ENCODE measurements at places on chromosomes 2 and 18.

- DNase-seq, result peak; percentile 95
Observed at GRCh38 chr2:67561457-67561965, 164.4 kb downstream of the ETAA1 start.

GRCh38 chr2:20221555-20221973 lies 3.4 kb downstream of the SDC1 start:
- DNase-seq, result peak; percentile 68

- no peak for DNase-seq
Observed at GRCh38 chr2:101989740-101990460, 1.9 kb upstream of the IL1R2 start.

- DNase-seq, result no peak
Observed at GRCh38 chr18:10241579-10241978, 212.9 kb upstream of the APCDD1 start.

GRCh38 chr2:154706660-154707059 lies 8.2 kb downstream of the KCNJ3 start:
- no peak for DNase-seq

DNA sequence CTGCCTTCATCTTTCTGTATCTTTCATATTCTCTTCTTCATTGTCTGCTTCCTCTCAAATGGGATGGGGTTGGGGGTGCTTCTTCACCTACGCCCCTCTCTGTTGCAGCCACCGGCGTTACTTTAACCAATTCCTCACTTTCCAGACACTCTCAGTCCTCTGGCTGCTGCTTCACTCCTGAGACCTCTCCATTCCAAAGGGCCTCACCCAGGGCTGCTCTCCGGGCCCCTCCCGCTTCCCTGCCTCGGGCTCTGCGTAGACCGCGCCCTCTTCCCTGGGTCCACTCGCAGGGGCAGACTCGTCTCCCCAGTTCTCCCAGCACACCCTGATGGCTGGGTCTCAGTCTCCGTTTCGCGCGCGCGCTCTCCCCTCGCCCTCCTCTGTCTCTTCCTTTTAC lies 926 bp downstream of the SERPINB8 start:
- peak; percentile 64 for DNase-seq

DNA sequence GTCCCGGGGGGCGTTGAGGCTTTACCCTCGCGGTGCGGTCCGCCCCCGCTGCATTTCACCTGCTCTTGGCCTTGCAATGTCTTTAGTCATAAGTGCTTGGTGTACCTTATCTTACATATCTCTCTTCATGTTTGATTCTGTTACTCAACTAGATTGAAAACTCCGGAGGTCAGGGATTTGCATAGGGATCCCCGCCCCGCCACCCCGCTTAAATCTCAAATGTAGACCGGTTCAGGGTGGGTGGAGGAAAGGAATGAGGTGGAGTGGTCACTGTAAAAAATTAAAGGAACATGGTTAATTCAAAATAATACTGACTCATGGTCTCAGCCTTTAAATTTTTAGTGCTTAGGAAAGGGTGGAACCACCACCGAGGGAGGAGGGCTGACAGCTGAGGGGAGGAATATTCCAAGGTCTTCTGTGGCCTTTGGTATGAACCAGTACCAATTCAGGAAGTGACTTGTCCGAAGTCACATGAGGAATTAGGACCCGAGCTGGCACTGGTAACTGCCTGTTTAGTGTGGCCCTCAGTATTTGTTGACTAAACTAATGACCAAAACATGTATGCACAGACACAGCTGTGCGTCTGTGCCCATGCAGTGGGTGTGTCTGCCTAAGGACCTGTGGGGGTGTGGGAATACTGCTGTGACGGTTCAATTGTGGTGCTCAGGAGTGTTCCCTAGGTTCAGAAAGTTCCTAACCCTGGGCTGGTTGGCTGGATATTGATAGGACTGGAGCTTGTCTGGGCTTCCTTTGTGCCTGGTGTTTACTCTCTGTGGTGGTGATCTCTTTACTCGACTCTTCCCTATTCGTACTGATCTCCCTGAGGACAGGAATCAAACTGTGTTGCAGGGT lies 1.0 kb downstream of the PLEKHB2 start:
- DNase-seq, result peak; percentile 66

DNA sequence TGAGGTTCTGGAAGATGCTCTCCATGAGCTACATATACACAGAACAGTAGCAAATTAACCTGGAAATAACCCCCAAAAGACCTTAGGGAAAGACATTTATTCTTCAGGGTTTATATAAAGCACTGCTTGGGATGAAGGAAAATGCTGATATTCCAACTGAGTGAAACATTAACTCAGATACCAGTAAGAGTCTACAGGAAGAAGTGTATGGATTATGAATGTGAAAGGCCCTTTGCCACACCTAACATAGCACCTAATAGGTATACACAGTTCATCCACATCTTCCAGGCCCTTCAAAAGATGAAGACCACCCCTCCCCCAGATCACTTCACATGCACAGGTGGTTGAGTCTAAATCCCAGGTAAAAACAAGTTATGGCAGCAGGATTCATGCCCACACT lies 50.4 kb downstream of the MYO5B start:
- no peak for DNase-seq

DNA sequence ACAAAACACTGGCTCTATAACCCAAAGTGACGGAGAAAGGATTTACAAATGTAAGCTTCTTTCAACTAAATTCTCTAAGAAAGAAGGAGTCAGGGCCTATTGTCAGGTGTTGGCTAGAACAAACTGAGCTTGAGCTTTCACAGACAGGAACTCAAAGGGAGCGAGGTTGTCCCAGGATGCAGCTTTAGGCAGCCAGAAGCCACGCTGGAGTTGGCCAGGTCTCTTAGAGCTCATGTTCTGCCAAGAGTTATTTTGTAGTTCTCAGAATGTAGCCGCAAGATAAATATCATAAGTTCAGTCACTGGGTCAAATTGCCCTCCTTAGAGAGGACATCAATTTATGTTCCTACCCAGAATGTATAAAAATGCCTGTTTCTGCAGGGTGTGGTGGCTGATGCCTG lies 54.1 kb upstream of the GREB1L start:
- DNase-seq, result no peak

DNA sequence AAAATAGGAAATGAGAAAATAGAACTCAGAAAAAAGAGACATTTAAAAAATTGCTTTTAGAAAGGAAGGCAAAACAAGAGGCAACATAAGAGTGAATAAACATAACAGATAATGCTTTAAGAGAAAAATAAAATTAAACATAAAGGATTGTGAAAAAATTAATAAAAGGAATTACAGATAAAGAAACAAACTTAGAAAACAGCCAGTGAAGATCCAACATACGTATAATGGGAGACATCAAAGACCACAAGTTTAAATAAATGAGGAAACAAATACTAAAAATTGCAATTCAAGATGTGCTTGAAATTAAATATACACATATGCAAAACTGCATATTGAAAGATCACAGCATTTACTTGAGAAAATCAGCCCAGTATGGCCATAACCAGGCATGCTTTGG lies 448.9 kb downstream of the NBAS start:
- peak; percentile 14 for DNase-seq

DNA sequence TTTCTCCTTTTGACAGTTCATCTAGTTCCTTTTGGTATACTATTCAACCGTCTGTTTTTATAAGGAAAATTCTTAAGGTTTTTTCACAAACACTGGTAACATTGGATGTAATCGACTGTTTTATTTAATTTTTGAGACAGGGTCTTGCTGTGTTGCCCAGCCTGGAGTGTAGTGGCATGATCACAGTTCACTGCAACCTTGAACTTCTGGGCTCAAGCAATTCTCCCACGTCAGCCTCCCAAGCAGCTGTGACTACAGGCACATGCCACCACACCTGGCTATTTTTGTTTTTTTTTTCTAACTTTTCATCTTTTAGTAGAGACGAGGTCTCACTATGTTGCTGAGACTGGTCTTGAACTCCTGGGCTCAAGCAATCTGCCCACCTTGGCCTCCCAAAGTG lies 104.4 kb upstream of the DNMT3A start:
- DNase-seq, result no peak

GRCh38 chr2:38159597-38159996 lies 83.6 kb upstream of the CYP1B1 start:
- DNase-seq, result no peak

- peak; percentile 80 for DNase-seq
Observed at GRCh38 chr18:9101730-9102507, 580 bp upstream of the NDUFV2 start.

GRCh38 chr2:64646007-64646880 lies 7.5 kb downstream of the SERTAD2 start:
- DNase-seq, result peak; percentile 68

DNA sequence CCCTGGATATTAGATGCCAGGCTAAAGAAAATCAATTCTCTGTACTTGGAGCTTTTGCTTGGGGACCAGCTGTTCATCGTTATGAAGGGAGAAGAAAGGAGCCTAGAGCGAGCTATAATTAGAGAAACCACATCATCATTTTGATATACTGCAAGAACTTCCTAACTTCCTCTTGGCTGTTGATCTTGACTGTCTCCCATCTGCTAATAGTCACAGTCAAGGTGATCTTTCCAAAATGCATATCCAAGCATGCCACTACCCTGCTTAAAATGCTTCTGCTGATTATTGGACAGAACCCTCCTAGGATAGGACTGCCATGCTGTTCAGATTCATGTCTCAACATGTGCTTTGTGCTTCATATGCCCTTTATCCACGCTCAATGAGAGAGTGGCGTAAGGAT lies 54.8 kb downstream of the RAPGEF4 start:
- DNase-seq, result peak; percentile 32

DNA sequence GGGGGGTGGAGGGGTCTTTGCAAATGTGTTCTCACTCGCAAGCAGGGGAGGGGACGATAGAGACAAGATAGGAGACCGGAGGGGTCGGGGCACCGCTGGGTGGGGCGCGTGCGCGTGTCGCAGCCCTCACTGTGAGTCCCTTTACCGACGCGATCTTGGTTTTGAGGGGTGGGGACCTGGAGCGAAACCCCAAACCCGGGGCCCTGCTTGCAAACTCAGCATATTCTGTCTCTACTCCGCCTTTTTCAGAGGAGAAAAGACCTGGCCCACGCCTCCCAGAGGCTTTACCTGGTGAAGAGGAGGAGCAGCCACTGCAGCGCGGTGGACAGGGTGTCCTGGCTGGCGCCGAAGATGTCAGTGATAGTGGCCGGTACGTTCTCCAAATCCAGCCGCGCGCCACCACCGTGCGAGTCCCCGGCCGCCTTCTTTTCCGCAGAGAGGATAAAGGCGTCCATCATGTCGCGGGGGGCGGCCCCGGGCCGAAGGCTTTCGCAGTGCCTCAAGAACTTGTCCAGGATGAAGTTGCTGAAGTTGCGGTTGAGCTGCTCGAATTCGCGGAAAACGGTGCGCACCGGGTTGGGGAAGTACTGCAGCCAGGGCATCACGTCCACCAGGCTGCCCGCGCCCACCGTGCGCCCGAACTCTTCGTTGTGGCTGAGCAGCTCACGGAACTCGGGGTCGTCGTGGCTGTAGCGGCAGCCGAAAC lies 1.7 kb downstream of the CYP1B1 start:
- no peak for DNase-seq

- no peak for DNase-seq
Observed at GRCh38 chr2:224174990-224175389, 135.9 kb upstream of the SERPINE2 start.

DNA sequence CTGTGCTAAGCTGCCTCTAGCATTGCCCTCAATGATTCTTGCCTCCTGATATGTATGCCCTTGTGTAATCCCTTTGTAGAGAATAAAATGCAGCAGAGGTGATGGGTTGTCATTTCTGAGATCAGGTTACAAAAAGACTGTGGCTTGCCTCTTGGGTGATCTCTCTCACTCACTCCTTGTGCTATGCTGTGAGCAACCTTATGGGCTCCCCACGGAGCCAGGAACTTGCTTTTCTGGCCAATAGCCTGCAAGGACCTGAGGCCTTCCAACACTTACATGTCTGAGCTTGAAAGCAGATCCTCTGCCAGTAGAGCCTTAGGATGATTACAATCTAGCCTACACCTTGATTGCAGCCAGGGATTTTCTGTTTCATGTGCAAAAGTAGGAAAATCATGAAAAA lies 123.1 kb upstream of the XIRP2 start:
- peak; percentile 50 for DNase-seq

DNA sequence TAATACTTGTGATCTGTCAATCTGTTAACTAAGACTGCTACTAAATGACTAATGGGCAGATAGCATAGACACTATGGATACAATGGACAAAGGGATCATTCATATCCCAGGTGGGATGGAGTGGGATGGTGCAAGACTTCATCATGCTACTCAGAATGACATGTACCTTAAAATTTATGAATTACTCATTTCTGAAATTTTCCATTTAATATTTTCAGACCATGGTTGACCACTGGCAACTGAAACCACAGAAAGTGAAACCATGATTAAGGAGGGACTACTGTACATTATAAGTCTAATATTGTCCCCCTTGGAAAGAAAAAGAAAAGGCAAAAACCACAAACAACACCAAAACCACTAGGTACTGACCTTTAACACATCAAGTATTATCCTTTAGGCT lies 247.0 kb upstream of the SYT4 start:
- DNase-seq, result no peak

DNA sequence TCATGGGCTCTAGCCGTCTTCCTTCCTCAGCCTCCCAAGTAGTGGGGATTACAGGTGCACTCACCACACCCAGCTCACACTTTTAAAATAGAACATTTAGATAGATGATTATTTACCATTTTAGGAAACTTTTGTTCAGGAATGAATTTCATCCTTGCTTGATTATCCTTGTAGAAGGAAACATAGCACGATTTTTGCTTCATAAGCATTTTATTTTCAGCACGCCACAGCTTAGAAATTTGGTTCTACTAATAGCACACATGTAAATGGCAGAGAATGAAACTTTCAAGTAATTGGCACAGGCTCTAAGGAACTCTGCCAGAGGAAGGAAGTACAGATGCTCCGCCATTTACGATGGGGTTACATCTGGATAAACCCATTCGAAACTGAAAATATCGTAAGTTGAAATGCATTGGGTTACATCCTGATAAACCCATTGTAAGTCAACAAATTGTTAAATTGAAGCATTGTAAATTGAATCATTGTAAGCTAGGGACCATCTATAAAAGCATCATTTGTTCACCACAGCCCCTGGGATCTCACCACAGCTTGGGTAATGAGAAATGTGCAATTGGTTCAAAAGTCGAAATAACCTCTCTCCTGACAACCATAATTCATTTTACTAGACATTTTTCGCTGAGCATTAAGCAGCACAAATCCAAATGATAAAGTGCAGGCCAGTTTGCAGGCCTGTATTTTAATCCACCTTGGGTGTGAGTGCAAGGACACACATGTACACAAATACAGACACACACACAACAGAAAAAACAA lies 33.2 kb downstream of the FRZB start:
- DNase-seq, result no peak

- no peak for DNase-seq
Observed at GRCh38 chr2:47870641-47871540, 35.4 kb downstream of the FBXO11 start.

DNA sequence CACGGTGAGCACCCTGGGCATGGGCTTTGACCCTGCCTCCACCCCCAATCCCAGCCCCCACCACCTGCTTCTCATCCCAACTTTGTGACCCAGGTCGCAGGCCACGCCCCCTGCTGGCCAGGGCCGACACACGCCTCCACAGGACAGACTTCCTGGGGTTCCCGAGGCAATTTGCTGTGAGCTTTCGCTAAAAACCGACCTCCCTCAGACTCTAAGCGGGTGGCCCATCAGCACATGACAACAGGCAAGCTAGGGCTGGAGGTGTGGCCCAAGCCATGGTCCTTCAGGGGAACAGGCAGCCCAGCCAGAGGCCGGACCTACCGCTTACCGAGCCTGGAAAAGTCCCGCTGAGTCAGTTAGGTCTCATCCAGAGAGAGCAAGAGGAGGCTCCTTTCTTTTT lies 31.9 kb downstream of the C1QL2 start:
- peak; percentile 10 for DNase-seq
